ENCODE measurements at places on chromosomes 3 and 15.

GRCh38 chr3:129196601-129197000 is 12.9 kb upstream of the CNBP start:
- no peak for DNase-seq

DNA sequence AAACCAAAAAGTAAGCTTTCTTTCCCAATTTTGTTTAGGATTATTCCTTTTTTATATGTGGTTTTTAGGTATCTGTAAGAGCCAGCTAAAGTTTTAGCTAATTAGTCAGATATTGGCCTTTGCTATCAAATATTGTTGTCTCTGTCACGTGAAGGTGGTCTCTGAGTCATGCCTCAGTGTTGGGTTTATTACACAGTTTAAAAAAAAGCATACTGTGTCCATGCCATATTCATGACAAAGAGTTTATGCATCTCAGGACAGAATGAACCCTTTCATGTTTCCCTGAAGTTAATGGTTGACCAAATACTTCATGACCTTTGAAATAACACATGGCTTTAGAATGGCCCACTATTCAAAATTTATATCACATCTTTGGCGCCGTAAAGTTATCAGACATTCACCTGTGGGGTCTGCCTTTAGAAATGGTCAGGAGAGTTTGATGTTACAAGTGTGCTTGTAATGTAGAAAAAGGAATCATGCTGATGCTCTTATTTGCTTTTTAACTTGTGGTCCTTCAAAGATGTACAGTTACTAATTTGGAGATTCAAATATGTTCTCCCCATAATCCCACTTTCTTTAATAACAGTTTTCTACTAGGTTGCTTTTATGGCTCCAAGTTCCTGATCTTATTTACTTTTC is 101.5 kb downstream of the MYRIP start:
- DNase-seq, result peak; percentile 84

- peak; percentile 15 for DNase-seq
Observed at GRCh38 chr15:74196175-74196574, 6.4 kb downstream of the STRA6 start.

DNA sequence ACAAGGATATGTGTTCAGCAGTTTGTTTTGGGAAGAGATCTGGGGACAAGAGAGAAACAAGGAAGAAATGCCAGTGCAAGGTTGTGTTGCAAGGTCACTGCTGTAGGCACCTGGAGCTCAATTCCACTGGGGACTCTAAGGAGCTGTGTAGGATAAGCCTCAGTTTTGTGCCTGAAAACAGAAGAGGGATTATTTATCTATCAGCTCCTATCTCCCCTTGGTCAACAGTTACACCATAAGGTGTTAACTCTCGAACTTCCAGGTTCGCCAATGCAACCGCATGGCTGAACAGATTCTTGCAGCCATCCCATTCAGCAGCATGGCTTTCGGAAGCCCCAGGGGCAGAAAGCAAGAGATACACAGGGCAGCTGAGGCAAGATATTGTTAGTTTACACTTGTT is 41.6 kb upstream of the CNOT10 start:
- no peak for DNase-seq

DNA sequence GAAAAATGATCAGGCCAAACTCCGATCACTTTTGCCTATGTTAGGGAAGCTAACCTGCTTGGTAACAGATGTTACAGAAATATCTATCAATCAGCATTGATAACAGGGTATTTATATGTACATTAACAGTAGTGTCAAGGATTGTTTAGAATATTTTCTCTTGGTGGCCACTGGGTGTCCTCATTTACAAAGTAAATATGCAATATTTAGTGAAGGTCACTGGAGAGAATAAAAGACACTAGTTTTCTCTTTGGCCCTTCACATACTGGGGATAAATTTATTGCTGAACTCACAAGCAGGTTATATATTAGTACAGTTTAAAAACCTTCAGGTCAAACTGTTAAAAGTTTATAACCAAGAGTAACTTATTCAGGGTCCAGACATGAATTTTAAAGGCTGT is 69.0 kb downstream of the TIGIT start:
- no peak for DNase-seq

DNA sequence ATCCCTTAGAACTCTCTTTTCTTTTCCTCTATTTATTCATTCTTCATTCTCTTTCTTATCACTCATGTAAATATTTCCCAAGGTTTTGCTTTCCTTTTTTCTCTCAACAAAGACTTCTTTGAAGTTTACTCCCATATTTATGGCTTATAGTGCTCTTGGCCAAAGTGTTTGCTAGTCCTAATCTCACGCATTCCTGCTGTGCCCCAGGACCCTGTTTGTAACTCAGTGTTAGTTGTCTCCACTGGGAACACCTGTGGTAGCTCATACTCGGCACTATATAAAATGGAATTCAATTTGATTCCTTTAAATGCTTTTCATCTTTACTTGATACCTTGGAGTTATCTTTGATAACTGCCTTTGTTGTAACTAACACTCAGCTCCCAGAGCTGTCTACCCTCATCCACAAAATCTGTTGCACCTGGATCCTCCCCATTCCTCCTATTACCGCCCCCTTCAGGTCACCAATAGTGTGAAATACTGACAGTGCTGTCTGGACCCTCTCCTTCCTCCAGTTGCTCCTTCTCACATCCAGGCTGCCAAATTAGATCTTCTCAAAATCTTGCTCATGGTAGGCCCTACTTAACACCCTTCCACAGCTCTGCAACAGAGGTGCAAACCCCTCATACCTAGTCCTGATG is 76.8 kb downstream of the TIGIT start:
- no peak for DNase-seq

DNA sequence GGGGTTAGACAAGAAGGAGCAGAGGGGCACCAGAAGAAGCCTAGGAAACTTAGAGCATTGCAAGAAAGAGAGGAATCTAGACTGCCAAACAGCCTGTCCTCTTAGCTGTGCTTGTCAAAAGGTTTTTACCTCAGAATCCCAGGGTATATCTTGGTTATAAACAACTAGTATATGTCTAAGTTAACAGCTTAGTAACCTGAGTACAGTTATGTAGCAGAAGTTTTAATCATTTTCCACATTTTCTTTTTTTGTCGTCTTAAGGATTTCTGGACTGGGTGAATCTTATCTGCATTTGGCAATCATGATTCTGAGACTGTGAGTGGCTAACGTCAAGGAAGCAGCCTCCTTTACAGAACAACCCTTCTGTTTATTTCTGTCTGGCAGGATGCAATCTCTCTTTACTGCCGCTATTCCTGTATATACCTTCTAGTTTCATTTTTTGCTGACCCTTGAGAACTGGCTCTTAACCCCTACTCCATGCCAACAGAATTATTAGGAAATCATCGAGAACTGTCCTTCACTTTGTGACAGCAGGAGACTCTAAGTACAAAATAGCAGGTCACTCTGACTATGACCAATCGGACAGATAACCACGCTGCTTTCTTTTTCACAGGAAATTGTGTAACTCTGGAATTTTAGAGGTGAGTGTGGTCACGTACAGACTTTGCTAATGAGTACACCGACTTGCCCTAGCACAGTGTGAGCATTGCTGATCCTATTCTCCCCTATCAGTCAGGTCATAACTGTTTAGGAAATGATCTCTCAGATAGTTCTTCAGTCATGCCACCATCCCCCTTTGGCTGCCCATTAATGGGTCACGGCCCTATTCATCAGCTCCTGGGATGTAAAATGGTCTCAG is 3.3 kb upstream of the CP start:
- DNase-seq, result no peak

- DNase-seq, result no peak
Observed at GRCh38 chr3:23809294-23809693, 3.5 kb downstream of the UBE2E1 start.

GRCh38 chr15:43968551-43968950 is 141.7 kb downstream of the WDR76 start:
- DNase-seq, result no peak

DNA sequence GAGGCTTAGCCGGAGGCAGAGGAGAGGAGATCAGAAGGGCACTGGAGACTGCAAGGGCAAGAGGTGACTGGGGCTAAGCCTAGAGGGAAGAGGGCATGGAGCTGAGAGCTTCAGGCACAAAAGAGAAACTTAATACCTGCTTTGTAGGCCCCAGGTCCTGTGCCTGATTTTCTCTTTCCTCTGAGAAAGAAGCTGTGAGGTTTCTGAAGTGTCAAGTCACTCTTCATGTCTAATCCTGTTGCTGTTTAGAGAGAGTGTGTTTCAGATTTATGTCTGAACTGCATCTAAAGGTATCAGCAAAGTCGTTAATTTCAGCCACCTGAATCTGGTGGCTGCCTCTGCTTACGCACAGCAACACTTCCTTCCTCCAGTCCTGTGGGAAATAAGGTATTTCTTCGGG is 106.9 kb upstream of the RNU6-1 start:
- no peak for DNase-seq

DNA sequence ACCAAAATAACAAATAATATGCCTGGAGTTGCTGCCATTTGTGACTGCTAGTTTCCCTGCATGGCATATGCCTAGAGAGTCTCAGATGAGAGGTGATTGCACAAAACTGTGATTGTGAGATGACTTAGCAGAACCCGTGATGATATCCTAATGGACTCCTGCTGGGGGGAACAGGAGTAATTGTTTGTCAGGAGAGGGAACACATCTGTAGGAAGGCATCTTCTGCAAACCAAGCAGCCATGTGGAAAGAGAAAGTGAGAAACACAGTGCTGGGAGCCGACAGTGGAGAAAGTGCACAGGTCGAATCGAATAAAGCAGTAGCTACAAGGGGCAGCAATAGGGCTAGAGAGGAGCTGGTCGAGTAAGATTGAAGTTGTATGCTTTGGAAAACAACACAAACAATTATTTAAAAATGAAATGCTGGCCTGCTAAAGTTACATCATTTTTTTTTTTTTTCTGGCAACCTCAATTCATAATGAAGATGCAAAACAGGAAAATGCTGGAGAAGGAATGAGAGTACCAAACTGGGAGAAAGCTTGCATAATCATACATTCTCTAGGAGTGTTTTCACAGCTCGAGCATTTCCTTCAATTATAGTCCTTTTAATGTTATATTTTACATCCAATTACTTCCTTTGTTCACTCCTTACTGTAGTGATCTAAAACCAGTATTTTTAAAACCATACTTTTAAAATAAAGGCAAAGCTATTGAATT is 494.2 kb upstream of the AGTR1 start:
- DNase-seq, result no peak

DNA sequence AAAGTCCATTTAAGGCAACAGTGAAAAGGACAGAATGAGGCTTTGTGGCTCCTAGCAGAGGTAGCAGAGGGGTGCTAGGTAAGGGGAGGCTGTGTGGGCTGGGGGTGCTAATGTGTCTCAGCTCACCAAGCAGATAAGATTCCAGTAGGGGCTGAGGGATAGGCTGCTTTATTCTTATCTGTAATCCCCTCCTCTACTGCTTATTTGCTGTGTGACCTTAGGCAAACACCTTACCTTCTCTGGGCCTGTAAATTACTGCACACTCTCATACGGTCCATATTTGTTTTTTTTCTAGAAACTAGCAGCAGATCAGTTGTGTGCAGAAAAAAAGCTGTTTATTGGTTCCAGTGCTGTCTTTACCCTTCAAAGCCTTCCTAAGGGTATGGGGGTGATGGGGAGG is 52.8 kb downstream of the SMAD6 start:
- DNase-seq, result no peak

DNA sequence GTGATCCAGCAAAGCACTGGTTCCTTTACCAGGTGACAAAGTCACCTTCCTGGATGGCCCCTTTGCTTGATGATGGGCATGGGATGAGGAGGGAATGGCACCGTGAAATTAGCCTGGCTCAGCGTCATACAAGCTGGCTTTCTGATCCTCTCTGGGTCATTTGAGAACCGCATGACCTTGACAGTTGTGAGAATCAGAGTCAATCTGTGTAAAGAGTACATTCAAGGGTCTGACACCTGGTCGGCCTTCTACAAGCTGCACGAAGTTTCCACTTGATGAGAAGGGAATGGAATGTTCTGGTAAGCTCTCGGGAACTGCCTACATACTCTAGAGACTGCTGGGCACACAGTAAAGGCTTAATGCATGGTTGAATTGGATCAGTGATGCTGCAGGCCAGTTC is 319.8 kb upstream of the TLE3 start:
- no peak for DNase-seq

DNA sequence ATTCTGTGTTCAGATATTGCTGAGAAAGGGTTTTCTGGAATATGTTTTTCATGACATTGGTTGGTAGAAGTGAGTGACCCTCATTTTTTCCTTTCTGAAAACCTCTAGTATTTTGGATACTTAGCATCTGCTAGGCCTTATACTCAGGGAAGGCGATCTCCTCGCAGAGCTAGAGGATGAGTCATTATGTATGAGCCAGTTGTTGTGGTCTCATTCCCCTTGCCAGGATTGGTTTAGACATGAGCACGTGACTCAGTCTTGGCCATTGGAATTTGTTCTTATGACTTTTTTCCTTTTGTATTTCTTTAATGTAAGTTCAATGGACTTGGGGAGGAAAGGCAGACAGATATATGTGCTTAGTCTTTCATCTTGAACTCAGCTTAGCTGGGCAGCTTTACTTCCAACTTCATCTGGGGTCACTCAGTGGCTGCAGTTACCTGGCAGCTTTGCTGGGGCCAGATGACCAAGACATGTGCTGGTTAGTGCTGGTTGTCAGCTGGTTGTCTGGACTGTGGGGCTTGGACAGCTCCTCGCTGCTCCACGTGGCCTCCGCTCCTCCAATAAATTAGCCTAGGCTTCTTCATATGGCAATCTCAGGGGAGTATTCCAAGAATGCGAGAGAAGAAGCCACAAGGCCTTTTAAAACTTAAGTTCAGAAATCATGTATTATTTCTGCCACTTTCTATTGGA is 207.5 kb downstream of the IL20RB start:
- peak; percentile 18 for DNase-seq

DNA sequence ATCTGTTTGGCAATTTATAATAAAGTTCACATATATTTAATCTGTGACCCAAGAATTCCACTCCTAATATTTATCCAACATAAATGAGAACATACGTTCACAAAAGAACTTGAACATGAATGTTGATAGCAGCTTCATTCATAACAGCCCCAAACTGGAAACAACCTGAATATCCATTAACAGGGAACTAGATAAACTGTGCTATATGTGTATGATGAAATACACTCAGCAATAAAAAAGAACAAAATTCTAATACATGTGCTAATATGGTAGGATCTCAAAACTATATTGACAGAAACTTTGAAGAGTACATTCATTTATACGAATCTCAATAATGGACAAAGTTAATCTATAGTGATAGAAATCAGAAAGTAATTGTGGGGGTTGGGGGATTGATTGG is 5.1 kb upstream of the BHLHE40 start:
- DNase-seq, result no peak

DNA sequence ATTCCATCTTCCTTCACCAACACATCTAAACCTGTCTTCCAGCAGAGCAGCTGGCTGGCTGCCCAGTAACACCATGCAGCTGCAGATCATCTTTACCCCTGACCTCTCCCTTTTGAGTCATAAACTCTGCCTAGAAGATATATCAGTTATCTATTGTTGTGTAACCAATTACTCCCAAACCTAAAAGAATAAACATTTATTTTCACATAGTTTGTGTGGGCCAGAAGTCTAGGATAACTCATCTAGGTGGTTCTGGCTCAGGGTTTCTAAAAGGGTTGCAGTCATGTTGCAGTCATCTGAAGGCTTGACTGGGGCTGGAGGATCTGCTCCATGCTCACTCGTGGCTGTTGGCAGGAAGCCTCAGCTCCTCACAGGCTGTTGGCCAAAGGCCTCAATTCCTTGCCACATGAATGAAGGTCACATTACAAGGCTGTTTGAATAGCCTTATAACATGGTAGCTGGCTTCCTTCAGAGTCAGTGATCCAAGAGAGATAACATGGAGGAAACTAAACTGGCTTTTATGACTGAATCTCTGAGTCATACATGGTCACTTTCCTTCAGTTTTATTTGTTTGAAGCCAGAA is 92.8 kb downstream of the GOLIM4 start:
- peak; percentile 6 for DNase-seq
